Activated naive CD4-positive, alpha-beta T cell treated with anti-CD3 and anti-CD28 coated beads for 36 hours (primary cell): ENCODE measurements at places on chromosomes 3 and 15. TPM values are rescaled to one million over a fixed set of nuclear protein-coding genes. Genes with fewer than 3 reads are reported as not detected.

Gene GPR149
- not detected for total RNA-seq

Gene OR4M2
- total RNA-seq = not detected

Gene GP9
- total RNA-seq = not detected

DNA sequence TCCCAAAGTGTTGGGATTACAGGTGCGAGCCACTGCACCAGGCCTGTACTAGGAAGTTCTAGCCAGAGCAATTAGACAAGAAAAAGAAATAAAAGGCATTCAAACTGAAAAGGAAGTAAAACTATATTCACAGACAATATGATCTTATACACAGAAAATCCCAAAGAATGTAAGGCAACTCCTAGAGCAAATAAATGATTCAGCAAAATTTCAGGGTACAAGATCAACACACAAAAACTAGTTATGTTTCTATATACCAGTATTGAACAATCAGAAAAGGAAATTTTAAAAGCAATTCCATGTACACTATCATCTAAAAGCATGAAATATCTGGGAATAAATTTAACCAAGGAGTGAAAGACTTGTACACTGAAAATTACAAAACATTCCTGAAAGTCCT lies 180.6 kb downstream of the PDE8A start:
- no peak for DNase-seq

DNA sequence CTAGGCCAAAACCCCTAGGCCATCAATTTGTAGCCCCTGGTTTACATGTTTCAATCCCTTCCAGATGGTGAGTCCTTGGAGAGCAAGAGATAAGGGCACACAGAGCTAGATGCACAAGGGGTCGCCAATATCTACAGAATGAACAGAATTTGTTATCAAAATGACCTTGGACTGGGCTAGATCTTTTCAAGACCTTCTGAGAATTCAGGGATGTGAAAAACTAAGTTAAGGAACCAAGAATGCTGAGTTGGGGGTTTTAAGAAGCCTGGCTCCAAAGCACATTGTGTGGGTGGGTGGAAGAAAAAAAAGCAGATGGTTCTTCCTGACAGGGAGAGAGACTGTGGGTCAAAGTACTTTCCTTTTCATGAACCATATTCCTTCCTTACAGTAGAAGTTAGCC lies 10.2 kb downstream of the CDCP1 start:
- no peak for DNase-seq

GRCh38 chr3:49294343-49294742 lies 17.3 kb upstream of the C3orf62 start:
- DNase-seq = no peak

DNA sequence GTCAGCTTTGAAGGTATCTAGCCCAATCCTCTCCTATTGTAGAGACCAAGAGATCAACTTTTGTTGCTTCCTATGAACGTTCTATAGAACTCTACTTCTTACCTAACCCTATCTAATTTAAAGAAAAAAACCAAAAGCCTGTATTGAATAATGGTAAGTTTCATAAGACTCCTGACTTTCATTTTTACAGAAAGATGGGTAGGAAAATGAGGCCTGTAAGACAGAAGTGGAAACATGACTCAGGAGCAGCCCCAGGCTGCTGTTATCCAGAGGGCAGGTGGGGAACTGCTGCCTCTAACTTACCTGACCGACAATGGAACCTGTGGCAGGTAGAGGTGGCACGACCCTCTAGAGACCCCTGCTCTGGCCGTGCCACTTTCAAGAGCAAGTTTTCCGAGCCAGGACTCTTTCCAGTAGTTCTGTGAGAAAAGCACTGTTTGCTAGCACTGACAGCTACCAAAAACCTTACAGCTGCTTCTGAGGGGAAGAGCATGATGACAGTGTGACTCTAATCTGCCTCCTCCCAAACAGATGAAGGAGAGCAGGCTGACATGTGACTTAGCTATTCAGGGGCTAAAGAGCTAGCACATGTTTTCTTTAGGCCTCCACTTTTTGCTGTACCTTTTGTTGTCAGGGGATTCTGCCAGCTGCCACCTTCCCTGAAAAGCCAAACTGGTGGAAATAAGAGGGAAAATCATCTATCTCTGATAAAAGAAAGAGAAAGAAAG lies 17.5 kb downstream of the POPDC2 start:
- DNase-seq = no peak

- DNase-seq = no peak
Measured at GRCh38 chr3:48679411-48680391, 6.0 kb downstream of the NCKIPSD start.

GRCh38 chr3:67005974-67006373 lies 7.9 kb downstream of the KBTBD8 start:
- no peak for DNase-seq
